GM23248 (cell line): ENCODE measurements at places on chromosomes 2 and 18.

DNA sequence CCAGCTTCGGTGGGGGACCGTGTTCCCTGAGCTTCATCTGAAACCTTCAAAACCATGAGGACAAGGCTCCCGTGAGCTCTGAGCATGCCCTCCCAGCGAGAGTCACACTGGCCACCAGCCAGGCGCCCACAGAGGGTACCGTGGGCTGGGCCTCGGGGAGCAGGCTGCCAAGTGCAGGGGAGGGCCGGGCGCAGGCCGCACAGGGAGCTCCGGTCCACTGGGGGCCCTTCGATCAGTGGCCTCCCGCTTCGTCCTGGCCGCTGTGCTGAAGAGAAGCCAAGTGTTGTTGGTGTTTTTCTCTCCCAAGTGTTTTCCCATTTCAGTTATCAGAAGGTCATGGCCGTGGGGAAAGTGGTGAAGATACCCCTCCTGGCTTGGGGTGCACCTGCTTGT lies 144.4 kb downstream of the PTGR3 start:
- no peak for DNase-seq

- DNase-seq, result peak; percentile 47
These were observed 453.0 kb downstream of the ARHGAP15 start for GRCh38 chr2:143582046-143582747.

- DNase-seq, result no peak
These were observed 107.5 kb upstream of the SRD5A2 start for GRCh38 chr2:31688282-31688681.

- peak; percentile 1 for DNase-seq
These were observed 113.7 kb upstream of the SRD5A2 start for GRCh38 chr2:31694444-31694843.

- DNase-seq, result no peak
These were observed 91.7 kb upstream of the ITGA6 start for GRCh38 chr2:172335736-172336135.

- DNase-seq, result peak; percentile 46
These were observed 124.2 kb downstream of the COPS8 start for GRCh38 chr2:237209885-237210284.

- peak; percentile 84 for DNase-seq
These were observed 414.3 kb upstream of the RGPD4 start for GRCh38 chr2:107412209-107412904.

DNA sequence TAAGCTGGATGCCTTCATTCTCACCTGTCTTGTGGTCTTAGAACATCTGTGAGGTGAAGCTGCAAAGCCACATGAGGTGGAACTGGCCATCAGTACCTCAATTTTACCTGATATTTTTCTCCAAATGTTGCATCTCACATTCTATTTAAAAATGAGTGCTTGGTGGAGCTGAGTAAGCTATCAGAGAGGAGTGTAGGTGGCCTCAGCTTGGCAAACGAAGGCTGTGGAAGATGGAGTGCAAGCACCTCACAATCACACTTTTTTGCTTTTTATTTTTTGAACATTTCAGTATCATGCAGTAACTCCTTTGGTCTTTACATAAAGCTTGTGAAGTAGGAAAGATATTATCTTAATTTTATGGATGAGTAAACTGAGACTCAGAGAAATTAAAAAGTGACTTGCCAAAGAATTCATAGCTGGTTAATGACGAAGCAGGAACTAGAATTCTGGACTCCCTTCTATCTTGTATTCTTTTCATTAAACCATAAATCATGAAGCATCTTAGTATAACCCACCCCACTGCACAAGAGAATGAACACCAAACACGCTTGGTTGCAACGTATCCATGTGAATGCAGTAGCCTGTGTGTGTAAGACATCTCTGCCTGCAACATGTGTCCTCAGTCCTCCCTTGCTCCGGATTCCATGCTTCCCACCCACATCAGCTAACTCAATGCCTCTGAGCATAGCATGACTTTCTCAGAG lies 27.2 kb downstream of the C2orf49 start:
- DNase-seq, result peak; percentile 71

DNA sequence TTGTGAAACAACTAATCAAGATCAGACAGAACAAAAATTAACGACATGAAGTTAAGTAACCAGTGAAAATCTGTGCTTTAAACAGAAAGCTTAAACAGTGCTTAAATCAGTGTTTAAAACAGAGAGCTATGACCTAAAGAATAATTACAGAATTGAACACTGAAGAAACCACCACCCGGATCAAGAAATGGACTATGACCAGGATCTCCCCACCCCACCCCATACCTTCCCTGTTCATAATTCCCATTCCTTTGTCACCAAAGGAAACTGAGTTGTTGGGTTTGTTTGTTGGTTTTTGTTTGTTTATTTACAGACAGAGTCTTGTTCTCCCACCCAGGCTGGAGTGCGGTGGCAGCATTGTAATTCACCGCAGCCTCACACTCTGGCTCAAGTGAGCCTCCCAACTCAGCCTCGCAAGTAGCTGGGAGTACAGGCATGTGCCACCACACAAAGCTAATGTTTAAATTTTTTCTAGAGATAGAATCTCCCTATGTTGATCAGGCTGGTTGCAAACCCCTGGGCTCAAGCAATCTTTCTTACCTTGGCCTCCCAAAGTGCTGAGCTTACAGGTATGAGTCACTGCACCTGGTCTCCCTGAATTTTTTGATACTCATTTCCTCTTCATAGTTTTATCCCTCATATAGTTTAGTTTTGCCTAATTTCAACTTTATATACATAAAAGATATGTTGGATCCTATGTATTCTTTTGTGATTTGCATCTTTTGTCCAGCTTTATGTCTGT lies 8.2 kb upstream of the ALPG start:
- no peak for DNase-seq

GRCh38 chr2:65528241-65528574 lies 95.8 kb upstream of the SPRED2 start:
- no peak for DNase-seq
